ENCODE measurements at places on chromosomes 1 and 21. TPM values are rescaled to one million over a fixed set of nuclear protein-coding genes. Genes with fewer than 3 reads are reported as not detected.

Gene PTGER3
- total RNA-seq, result 0.77 TPM

Gene TMPRSS2
- total RNA-seq, result not detected

Gene TSPAN2
- 0.58 TPM for total RNA-seq

Gene CFHR2
- total RNA-seq, result not detected

Gene PLA2G2F
- not detected for total RNA-seq

Gene OR2L3
- total RNA-seq, result not detected

Gene OXCT2
- 1.7 TPM for total RNA-seq

Gene ERG
- total RNA-seq, result 0.56 TPM

Gene SEC16B
- 1.7 TPM for total RNA-seq

Gene UTS2
- total RNA-seq, result 0.56 TPM

Gene CFAP74
- total RNA-seq, result not detected

Gene SYCP1
- not detected for total RNA-seq

Gene TNNI3K
- total RNA-seq, result 0.28 TPM

Gene SH2D2A
- total RNA-seq, result 1.2 TPM

Gene ABCG1
- total RNA-seq, result 5.2 TPM

Gene MR1
- total RNA-seq, result 13.0 TPM

Gene PLOD1
- total RNA-seq, result 626 TPM

Gene ERICH3
- total RNA-seq, result not detected

Gene PLEKHN1
- total RNA-seq, result 0.28 TPM

Gene HTR6
- total RNA-seq, result not detected

Gene GRIK1
- not detected for total RNA-seq

Gene TXNIP
- 101 TPM for total RNA-seq

Gene RNPEP
- 63.8 TPM for total RNA-seq

Gene CELA3A
- total RNA-seq, result not detected

Gene MORN1
- 10.4 TPM for total RNA-seq

Gene PRSS38
- not detected for total RNA-seq

Gene ADAM30
- not detected for total RNA-seq

Gene TNFSF4
- total RNA-seq, result 2.3 TPM

Gene AMY1B
- not detected for total RNA-seq

Gene CRNN
- not detected for total RNA-seq

Gene AADACL3
- total RNA-seq, result not detected

Gene TAL1
- 0.19 TPM for total RNA-seq

Gene ARMH1
- total RNA-seq, result 0.28 TPM

Gene PLA2G2D
- not detected for total RNA-seq

Gene TCHHL1
- total RNA-seq, result not detected

Gene TNFRSF4
- not detected for total RNA-seq

Gene CFHR1
- total RNA-seq, result 0.19 TPM

Gene ACKR1
- not detected for total RNA-seq

Gene FAM43B
- not detected for total RNA-seq

Gene LCA5L
- total RNA-seq, result 1.4 TPM

Gene HLX
- 18.9 TPM for total RNA-seq

Gene CLDN14
- 0.85 TPM for total RNA-seq

Gene VCAM1
- total RNA-seq, result 5.4 TPM

Gene CFHR4
- not detected for total RNA-seq

Gene SPATA1
- total RNA-seq, result 0.96 TPM

Gene ZNF648
- not detected for total RNA-seq

Gene LYPD8
- not detected for total RNA-seq

Gene FCRL4
- not detected for total RNA-seq

Gene FCAMR
- not detected for total RNA-seq

Gene SOX13
- total RNA-seq, result 6.3 TPM

Gene ACTN2
- total RNA-seq, result 0.56 TPM

Gene MSH4
- 0.38 TPM for total RNA-seq

All from regular cardiac myocyte (primary cell).